ENCODE measurements at places on chromosomes 6 and 20.

DNA sequence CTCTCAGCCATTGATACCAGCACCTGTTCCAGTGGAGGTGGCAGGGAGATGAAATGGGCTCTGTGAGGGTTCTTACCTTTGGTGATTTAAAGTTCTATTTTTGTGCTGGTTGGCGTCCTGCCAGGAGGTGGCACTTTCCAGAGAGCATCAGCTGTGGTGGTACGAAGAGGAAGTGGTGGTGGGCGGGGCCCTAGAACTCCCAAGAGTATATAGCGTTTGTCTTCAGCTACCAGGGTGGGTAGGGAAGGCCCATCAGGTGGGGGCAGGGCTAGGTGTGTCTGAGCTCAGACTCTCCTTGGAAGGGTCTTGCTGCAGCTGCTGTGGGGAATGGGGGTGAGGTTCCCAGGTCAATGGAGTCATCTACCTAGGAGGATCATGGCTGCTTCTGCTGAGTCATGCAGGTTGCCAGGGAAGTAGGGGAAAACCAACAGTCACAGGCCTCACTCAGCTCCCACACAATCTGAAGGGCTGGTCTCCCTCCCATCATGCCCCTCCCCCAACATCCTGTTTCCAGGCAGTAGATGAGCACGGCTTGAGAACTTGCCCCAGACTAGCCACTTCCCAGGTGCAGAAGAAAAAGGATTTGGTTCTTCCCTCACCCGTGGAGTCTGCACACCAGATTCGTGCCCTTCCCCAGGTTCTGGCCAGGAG lies 46.6 kb downstream of the MOXD1 start:
- peak; percentile 18 for DNase-seq

- DNase-seq = no peak
Measured at GRCh38 chr6:141701732-141702131, 431.0 kb upstream of the GJE1 start.

DNA sequence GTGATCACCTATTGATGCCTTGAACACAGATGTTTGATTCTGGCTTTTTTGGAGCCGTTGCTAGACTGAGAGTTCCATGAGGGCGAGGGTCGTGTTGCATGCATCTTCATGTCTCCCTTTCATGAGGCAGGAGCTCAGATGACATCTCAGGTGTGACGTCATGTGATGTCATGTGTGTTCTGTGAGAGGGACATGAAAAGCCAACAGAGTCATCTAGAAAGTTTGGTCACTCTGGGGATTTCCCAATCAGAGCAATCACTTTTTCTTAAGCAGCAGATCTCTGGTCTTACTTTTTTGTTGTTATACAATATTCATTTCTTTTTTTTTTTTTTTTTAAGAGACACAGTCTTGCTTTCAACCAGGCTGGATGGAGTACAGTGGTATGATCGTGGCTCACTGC lies 411.8 kb downstream of the PREX1 start:
- no peak for DNase-seq

DNA sequence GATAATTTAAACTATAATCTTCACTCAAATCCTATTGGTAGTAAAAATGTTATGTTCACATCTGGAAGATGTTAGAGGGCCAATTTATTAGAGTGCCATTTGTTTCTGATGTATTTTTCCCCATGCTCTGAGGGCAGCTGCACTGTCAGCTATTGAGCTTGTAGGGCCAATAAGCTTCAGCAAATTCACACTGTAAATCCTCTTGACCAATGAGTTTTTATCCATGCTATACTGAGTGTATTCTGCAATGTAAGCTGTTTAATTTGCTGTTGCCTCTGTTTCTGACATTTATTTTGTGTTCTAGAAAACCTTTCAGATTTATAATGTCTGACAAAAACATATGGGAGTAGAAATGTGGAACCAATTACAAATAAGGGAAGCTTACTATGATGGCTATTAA lies 62.6 kb downstream of the OGFRL1 start:
- DNase-seq = no peak

- DNase-seq = no peak
Measured at GRCh38 chr20:58565461-58566175, 50.4 kb upstream of the APCDD1L start.

DNA sequence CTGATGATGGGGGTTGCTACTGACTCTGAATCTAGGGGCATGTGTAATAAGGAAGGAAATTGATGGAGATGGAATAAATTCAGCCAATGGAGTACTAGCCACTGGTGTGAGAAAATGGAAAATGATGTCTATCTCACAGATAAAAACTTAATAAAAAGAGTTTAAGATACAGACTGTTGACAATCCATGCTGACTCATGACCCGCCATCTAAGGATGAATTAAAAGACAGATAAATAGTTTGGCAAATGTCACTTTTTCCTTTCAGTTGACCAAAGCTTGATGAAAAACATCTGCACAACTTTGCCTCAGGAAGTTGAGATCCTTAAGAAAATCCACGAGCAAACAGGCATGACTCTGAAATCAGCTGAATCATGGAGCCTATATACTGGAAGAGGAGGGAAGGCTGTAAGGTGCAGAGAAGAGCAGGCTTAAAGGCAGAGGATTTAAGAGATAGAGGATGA lies 82.6 kb upstream of the BMP5 start:
- no peak for DNase-seq

All from stimulated activated CD8-positive, alpha-beta memory T cell treated with anti-CD3 and anti-CD28 coated beads, Interleukin-4, amount 100 ng/mL, for 4 hours (primary cell).